ENCODE measurements at places on chromosomes 13 and 19.

DNA sequence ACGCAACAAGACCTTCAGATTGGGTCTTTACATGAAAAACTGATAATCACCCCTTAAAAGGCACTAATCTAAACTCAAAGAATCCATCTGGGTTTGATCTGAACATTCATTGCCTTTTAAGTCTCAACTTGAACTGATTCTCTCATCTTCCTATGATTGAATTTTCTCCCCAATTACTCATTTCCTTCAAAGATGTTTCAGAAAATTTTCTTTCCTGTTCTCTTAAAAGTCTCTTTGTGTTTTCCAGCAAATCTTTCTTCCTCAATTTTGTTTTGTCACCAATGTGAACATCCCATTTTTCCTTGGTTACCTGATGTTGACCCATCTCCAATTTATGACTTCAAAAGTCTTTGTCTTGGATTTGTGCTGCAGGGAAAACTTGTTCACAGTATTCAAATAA is 234.3 kb downstream of the DACH1 start:
- DNase-seq, result no peak

- DNase-seq, result no peak
Measured at GRCh38 chr19:38667661-38668171, 20.3 kb downstream of the ACTN4 start.

GRCh38 chr13:30928978-30929377 is 3.5 kb upstream of the TEX26 start:
- no peak for DNase-seq

GRCh38 chr13:74921326-74921725 is 560.6 kb downstream of the TBC1D4 start:
- DNase-seq, result no peak

DNA sequence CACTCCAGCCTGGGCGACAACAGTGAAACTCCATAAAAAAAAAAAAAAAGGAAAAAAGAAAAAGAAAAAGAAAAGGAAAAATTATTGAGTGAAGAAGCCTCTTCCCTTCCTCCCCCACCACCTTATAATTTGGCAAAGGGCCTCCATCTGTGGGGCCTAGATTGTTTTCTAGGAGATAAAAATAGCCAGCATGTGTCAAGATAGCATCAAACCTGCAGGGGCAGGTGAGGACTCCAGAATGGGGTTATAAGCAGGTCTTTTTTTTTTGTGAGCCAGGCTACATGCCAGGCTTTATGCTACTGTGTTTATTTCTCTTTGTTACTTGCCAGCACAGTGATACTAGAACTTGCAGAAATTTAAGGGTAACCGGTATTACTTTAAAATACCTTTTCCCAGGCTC is 11.7 kb upstream of the TRIM13 start:
- DNase-seq, result peak; percentile 43

DNA sequence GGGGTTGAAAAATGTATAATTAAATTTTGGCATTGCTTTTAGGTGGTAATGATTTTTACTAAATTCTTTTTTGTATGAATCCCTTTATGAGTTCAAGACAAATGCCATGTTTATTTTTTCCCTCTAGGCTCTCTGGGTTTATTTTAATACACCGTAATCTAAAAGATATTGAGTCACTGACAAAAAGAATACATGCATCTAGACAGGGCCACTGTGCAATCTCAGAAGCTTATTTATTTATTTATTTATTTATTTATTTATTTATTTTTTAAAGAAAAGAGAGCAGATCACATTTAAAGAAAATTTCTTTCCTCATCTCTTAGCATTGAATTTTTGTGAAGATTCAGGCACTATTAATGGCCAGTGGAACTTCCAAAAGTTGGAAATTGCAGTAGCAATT is 283.9 kb upstream of the SLC10A2 start:
- DNase-seq, result no peak

DNA sequence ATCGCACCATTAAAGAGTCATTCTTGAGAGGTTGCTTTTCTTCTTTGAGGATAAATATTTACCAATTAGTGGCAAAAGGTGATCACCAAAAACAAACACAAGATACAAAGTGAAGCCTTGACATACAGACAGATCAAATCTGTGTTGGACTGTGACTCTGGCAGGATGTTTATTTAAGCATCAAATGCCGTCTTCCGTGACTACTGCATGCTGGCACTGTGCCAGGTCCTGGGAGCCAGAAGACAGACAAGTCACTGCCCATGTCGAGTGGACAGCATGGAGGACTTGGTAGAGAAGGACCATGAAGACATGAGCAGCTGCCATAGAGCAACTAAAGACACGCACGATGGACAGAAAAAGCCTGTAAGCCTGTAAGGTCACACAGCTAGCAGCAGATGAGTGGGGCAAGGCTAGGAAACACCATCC is 92.8 kb upstream of the FARP1 start:
- DNase-seq, result no peak

GRCh38 chr13:98576200-98576945 is 534 bp downstream of the STK24 start:
- DNase-seq, result peak; percentile 45

GRCh38 chr13:98335721-98336120 is 158.7 kb upstream of the RNF113B start:
- no peak for DNase-seq

DNA sequence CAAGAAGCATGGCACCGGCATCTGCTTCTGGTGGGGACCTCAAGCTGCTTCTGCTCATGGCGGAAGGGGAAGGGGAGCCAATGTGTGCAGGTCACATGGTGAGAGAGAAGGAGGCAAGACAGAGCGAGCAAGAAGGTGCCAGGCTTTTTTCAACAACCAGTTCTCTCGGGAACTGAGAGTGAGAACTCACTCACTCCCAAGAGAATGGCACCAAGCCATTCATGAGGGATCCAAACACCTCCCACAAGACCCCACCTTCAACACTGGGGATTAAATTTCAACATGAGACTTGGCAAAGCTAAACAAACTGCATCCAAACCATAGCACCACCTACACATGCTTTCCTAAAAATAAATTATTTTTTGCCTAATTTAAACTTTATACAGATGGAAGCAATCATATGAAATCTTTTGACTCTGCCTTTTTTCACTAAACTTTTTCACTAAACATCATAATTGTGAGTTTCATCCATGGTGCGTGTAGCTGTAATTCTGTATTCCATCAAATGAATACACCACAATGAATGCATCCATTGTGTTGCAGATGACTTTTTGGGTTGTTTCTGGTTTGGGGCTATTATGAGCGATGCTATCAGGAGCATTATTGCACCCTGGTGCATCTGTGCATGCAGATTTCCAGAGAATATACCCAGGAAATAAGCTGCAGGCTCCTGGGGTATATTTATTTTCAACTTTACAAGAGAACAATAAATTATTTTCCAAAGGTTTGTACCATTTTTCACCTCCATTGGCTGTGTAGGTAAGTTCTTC is 14.6 kb upstream of the IPO5 start:
- no peak for DNase-seq

DNA sequence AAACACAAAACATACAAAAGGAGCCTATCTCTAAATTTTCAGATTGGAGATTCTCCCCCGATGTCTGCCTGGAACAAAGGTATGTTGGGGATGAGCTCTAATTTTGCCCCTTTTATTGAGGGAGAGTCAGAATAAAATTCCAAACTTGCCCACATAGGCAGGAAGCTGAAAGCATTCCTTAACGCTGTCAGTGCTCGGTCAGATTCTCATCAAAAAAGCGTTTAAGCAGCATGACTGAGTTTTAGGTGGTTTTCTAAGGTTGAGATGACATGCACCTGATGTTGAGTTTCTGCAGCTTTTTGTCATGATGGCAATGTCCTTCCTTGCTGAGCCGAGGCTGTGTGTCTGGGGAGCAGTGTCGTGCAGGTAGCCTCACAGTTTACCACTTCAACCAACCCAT is 48.4 kb upstream of the MEDAG start:
- DNase-seq, result no peak

DNA sequence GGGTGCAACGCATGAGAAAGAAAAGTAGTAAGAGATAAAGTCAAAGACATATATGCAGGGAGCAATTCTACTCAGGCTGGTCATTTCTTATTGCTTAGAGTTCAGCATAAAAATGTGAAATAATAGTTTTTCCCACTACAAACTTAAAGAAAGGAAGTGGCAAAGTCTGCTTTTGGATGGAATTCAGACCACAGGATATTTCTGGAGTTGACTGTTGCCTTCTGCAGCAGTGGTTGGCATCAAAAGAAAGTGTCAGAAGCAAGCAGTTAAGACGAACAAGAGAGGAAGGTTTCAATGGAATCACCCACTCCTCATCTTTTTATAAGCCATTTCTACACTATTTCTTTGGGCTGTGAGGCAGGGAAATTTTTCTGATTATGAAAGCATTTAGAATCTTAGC is 36.2 kb upstream of the TRPC4 start:
- DNase-seq, result no peak

DNA sequence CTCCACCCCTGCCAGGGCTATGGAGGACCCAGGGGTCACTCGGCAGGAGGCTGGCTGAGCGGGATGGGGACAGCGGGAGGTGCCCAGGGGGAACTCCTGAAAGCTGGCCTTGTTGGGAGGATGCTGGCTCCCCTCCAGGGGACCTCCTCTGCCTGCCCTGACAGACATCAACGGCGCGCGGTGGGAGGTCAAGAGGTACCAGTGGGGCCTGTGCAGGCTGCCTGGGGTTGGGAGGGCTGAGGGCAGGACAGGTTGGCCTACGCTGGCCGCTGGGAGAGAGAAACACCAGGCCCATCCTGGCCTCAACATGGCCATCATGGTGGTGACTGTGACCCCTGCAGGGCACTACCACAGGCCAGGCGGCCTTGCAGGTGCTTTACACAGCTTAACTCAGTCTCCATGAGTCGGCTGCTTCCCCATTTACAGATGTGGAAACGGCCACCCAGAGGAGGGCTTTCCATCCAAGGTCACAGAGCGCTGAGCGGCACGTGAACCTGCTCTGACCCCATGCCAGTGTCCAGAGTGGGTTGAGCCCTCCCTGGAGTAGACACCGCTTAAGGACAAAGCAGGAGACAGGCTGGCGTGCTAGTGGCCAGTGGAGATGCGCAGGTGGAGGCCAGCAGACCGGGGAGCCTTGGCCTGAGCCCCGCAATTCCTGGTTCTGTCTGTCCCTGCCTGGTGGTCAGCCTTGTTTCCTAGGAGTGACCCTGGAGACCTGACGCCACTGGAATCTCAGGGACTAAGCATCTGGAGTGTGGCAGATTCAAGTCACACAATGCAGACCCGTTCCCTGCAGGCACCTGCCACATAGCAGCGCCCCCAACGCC is 27.6 kb downstream of the CEBPG start:
- DNase-seq, result no peak

GRCh38 chr19:8458380-8458779 is 13.6 kb downstream of the HNRNPM start:
- DNase-seq, result no peak

- DNase-seq, result peak; percentile 37
Measured at GRCh38 chr13:21344662-21345176, 114.4 kb downstream of the ZDHHC20 start.
